Endothelial cell of umbilical vein (primary cell): ENCODE measurements at places on chromosomes 6 and 20.
A peak's percentile ranks its signal among the peaks of the same experiment; 100 is the strongest.

DNA sequence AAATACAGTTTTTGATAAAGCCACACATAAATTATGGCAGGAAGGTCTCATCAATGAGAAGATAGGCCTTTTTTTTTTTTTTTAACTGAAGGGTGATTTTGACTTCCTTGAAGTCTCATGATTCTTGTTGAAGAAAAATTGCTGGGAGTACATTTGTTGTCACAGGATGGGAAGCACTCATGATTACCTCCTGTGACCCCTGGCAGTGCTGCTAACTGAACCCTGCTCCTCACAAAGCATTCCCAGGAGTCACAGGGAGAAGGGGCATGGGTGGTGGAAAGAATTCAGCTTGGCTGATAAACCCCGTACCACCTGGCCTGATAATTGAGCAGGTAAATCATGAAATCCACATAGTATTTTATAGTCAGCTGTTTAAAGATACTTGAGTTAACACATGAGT lies 86.9 kb downstream of the CD109 start:
- no peak for DNase-seq

DNA sequence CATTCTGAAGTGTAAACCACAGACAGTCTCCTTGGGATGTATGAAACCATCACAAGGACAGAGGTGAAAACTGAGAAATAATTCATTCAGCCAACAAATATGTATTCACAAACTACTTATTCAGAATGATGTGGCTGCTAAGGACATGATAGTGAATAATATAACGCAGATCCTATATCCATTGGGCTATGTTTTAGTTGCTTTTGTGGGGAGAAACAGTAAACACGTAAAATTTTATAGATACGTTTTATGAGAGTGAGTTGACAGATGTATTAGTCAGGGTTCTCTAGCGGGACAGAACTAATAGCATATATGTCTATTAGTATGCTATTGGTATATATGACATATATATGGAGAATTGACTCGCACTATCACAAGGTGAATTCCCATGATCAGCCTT lies 402.5 kb downstream of the RFPL4B start:
- no peak for DNase-seq

- no peak for DNase-seq
These were observed 29.7 kb downstream of the POFUT1 start for GRCh38 chr20:32237419-32237818.

GRCh38 chr6:125640441-125641150 lies 108.8 kb upstream of the HEY2 start:
- no peak for DNase-seq

DNA sequence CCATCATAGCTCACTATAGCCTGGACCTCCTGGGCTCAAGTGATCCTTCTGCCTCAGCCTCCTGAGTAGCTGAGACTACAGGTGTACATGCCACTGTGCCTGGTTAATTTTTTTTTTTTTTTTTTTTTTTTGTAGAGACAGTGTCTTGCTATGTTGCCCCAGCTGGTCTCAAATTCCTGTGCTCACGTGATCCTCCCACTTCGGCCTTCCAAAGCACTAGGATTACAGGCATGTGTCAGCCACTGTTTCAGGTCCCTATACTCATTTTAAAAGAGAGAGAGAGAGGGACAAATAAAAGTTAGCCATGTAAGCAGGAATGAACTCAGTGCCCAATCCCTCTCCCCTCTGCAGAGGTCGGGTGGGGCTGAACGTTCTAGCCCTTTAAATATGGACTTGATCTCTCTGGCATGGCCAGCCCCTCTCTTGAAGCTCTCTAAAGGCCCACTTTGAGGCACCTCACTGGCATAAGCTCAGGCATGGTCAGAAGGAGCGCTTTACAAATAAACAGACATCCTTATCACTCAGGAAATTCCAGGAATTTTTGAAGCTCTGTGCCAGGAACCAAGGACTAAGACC lies 9.0 kb upstream of the SERPINB1 start:
- DNase-seq = peak; percentile 81

DNA sequence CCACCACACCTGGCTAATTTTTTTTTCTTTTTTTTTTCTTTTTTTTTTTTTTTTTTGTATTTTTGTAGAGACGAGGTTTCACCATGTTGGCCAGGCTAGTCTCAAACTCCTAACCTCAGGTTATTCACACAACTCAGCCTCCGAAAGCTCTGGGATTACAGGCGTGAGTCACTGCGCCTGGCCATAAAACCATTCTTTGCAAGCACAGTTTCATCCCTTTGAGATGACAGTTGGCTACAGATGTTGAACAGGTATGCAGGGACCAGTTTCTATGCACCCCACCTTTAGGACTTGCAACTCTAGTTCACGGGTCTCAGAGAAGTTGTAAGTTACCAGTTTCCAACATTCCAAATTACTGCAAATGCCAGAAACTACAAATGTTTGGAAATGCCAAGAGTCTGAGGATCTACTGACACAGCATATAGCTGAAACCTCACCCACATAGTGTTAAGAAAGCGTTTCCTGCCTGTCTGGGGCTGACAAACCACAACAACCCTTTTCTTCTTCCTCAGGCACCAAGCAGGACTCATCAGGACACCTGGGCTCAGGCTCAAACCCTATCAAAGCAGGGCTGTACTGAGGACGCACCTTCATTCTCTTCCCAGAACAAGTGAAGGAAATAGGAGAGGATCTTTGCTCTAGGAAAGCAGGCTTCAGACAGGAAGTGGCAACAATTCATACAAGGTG lies 22.9 kb downstream of the ARHGAP18 start:
- DNase-seq = no peak

DNA sequence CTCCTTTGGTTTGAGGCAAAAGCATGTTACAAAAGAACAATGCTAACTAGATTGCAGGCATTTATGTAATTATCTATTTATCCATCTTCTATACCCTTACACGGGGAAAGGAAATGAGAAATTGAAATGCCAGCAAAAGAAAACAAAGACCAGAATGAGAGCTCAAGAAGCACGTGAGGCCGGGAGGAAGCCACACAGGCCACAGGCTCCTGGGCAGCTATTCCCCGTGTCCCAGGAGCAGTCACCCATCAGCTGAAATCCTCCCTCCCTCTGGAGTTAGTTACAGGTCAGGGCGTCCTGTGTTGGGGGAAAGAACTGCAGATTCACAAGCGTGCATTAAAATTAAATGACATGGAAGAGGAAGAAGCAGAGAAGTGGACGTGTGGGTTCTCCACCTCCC lies 64.7 kb upstream of the RPS6KA2 start:
- DNase-seq = peak; percentile 79

DNA sequence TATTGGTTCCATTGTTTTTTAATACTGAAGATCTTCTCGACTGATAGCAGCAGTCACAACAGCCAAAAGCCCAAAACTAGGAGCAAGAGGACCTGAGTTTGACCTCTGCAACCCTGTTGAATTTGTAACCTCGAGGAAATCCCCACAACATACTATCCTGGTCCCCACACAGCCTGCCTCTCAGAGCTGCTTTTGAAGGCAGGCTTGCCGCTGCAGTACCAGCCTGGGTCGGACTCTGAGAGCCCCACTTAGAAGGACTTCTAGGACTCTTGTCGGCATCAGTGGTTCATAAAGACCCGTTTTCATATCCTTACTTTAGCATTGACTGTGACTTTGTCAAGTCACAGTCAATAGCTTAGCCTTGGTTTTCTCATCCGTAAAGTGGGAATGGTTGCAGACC lies 49.3 kb downstream of the EBF4 start:
- no peak for DNase-seq

- DNase-seq = no peak
These were observed 14.5 kb downstream of the NPEPL1 start for GRCh38 chr20:58706975-58707681.

- DNase-seq = peak; percentile 68
These were observed 109.5 kb upstream of the CLDN20 start for GRCh38 chr6:155154158-155154830.

DNA sequence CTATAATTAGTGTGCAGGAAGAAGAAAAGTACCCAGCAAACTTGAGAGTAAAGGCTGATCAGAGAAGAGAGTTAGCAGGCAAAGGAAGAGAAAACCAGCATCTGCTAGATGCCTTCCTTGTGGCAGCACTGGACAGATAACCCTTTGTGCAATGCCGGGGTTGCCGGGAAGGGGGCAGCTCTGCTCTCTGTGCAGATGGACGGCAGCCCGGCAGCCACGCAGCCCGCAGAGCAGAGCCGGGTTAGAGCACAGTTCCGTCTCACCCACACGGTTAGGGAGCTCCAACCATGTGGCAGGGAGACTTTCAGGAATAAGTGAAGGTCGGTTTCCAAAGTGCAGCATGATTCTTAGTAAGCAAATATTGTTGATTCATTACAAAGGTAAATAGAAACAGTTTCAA lies 80.0 kb upstream of the RPS6KA2 start:
- peak; percentile 54 for DNase-seq

GRCh38 chr6:21228411-21228810 lies 365.1 kb upstream of the SOX4 start:
- DNase-seq = no peak

DNA sequence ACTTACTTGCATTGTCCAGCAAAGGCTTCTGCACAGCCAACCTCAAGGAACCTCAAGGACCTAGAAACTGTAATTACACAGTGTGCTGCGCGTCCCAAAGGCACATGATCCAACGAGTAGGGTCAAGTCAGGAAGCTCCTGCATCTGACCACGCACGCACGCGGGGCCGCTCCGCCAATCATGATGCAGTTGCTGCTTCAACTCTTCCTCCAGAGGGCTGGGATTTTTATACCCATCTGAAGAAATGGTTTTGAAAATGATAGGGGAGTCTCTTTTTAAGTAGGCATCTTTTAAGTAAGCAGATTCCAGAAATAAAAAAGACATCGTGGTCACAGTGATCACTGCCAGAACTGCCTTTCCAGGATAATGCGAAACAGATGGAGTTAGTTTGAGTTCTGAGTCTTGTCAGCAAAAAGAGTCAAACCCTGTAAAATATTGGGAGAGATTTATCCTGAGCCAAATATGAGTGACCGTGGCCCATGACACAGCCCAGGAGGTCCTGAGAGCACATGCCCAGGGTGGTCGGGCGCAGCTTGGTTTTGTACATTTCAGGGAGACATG lies 34.0 kb downstream of the KIF25 start:
- no peak for DNase-seq

GRCh38 chr6:161305860-161306259 lies 32.0 kb upstream of the AGPAT4 start:
- DNase-seq = no peak

GRCh38 chr20:58571693-58572427 lies 56.7 kb upstream of the APCDD1L start:
- peak; percentile 62 for DNase-seq

GRCh38 chr6:137977814-137978213 lies 110.8 kb downstream of the TNFAIP3 start:
- DNase-seq = no peak

- DNase-seq = peak; percentile 72
These were observed 69.8 kb upstream of the FAM184A start for GRCh38 chr6:119148098-119148824.

GRCh38 chr6:83735461-83735860 lies 26.6 kb upstream of the SNAP91 start:
- no peak for DNase-seq

DNA sequence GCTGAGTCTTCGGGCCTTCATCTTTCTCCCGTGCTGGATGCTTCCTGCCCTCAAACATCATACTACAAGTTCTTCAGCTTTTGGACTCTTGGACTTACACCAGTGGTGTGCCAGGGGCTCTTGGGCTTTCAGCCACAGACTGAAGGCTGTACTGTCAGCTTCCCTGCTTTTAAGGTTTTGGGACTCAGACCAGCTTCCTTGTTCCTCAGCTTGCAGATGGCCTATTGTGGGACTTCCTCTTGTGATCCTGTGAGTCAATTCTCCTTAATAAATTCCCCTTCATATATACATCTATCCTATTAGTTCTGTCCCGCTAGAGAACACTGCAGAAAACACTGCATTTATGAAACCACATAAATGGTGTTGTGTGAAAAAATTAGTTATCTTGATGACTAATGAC lies 13.9 kb upstream of the BCLAF1 start:
- DNase-seq = no peak

DNA sequence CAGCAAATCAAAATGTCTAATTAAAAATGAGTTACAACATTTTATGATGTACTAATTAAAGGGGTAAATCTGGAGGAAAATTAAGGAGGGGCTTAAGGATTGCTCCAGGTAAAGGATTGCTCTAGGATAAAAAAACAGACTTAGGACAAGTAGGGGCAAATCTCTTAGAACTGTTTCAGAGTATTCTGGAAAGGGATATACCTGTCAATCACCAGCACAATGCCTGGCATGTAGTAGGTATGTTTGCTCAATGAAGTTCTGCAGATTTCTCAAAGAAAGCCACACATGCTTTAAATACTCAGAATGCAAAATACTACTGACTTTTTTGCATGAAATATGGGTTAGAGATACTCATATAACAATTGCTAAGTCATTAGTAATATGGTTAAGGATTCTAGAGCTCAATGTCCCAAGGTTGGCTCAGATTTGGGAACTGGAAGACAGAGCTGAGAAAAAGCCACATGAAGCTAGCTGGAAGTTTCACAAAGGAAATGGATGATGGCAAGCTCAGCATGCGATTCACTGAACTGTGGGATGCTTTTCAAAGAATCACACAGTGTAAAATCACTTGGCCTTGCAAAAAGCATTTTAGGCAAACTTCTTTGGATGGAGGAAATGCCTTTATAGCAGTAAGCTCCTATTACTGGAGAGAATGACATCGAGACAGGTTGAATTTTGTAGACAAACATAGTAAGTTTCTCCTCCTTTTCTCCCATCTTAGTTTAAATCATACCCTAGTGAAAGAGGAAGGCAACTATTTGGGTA lies 72.8 kb downstream of the MAP3K5 start:
- no peak for DNase-seq

DNA sequence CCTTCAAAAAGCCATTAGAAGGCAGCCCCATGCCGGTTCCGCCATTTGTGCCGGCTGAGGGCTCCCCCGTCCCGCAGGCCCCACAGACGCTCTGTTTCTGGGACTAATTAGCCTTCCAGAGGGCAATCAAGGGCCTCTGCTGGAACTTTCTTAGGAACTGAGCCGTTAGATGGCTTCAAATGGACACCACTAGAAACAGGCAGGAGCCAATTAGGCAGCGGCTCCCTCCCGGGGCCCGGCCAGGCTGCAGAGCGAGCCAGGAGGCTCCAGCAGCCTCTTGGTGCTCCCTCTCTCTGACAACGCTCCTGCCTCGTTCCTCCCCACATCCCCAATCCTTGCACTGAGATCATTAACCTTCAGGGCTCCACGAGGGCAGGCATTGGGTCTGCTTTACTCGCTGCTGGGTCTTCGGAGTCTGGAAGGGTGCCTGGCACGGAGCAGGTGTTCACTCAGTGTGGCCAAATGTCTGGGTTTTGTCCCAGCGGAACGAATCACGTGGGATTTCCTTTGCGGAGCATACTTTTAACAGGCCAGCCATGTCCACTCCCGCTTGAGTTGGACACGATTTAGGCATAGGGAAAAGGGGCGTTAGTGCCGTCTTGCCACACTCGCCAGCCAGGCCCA lies 98.3 kb downstream of the TMEM242 start:
- no peak for DNase-seq

DNA sequence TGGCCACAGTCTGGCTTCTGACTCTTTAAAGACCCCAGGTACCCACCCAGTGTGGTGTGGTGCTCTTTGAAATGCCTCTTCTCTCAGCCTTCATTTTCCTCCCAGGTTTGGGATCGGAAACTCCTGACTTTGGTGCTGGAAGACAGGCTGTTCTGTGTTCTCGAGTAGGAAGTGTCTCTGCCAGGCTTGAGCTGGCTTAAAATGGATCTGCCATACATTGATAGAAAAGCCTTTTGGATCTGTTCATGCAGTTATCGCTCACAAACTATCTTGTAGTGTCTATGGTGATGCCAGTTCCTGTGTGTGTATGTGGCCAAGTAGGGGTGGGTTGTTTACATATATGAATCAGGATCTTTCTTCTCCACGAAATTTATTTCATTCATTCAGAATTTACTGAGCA lies 307.3 kb upstream of the CHD6 start:
- no peak for DNase-seq
